ENCODE measurements at places on chromosomes 6 and 20. TPM values are rescaled to one million over a fixed set of nuclear protein-coding genes. Genes with fewer than 3 reads are reported as not detected.

TMEM74B gene
- polyA plus RNA-seq: 1.9 TPM

SLC52A3 gene
- not detected for polyA plus RNA-seq

MUC21 gene
- polyA plus RNA-seq: not detected

PI16 gene
- not detected for polyA plus RNA-seq

DHX16 gene
- 13.8 TPM for polyA plus RNA-seq

C6orf58 gene
- polyA plus RNA-seq: not detected

CBFA2T2 gene
- 6.9 TPM for polyA plus RNA-seq

UST gene
- polyA plus RNA-seq: 7.2 TPM

TBC1D32 gene
- polyA plus RNA-seq: 33.3 TPM

GABRR1 gene
- 0.85 TPM for polyA plus RNA-seq

SIGLEC1 gene
- polyA plus RNA-seq: not detected

TRIM10 gene
- polyA plus RNA-seq: not detected

PDYN gene
- not detected for polyA plus RNA-seq

LZTS3 gene
- polyA plus RNA-seq: 1.3 TPM

GTSF1L gene
- not detected for polyA plus RNA-seq

VSTM2L gene
- polyA plus RNA-seq: 23.6 TPM

GPR6 gene
- not detected for polyA plus RNA-seq

GPR63 gene
- polyA plus RNA-seq: 129 TPM

TREML2 gene
- not detected for polyA plus RNA-seq

MRAP2 gene
- 2.6 TPM for polyA plus RNA-seq

NAA20 gene
- polyA plus RNA-seq: 425 TPM

GSTA2 gene
- not detected for polyA plus RNA-seq

SLC13A3 gene
- polyA plus RNA-seq: 0.78 TPM

TMEM217 gene
- 4.2 TPM for polyA plus RNA-seq

HLA-G gene
- polyA plus RNA-seq: not detected

TRDN gene
- not detected for polyA plus RNA-seq

TUBB1 gene
- not detected for polyA plus RNA-seq

AGPAT4 gene
- polyA plus RNA-seq: 0.52 TPM

FAM184A gene
- 85.8 TPM for polyA plus RNA-seq

OOEP gene
- not detected for polyA plus RNA-seq

UNC5CL gene
- polyA plus RNA-seq: not detected

ASCC3 gene
- 12.2 TPM for polyA plus RNA-seq

COL11A2 gene
- polyA plus RNA-seq: 0.67 TPM

ANKRD60 gene
- not detected for polyA plus RNA-seq

BANF2 gene
- 21.1 TPM for polyA plus RNA-seq

CFAP61 gene
- 12.1 TPM for polyA plus RNA-seq

CTSZ gene
- not detected for polyA plus RNA-seq

NECAB3 gene
- polyA plus RNA-seq: 6.1 TPM

WFDC10B gene
- polyA plus RNA-seq: not detected

FAM217A gene
- polyA plus RNA-seq: not detected

NKAPL gene
- polyA plus RNA-seq: 6.6 TPM

PLCB1 gene
- 123 TPM for polyA plus RNA-seq

ATP6V1G2 gene
- polyA plus RNA-seq: 211 TPM

THBD gene
- not detected for polyA plus RNA-seq

DOK5 gene
- polyA plus RNA-seq: not detected

ADAM33 gene
- polyA plus RNA-seq: not detected

RNF144B gene
- 1.4 TPM for polyA plus RNA-seq

RIOK1 gene
- 14.3 TPM for polyA plus RNA-seq

DAAM2 gene
- polyA plus RNA-seq: not detected

EFCAB8 gene
- not detected for polyA plus RNA-seq

SLC2A10 gene
- not detected for polyA plus RNA-seq

ID1 gene
- polyA plus RNA-seq: 0.75 TPM

UBE2C gene
- not detected for polyA plus RNA-seq

SMIM29 gene
- polyA plus RNA-seq: 123 TPM

CFB gene
- polyA plus RNA-seq: 0.34 TPM

SLC16A10 gene
- 6.8 TPM for polyA plus RNA-seq

SIM1 gene
- polyA plus RNA-seq: not detected

PDCD2 gene
- 38.8 TPM for polyA plus RNA-seq

EEF1A2 gene
- polyA plus RNA-seq: 15.1 TPM

MAVS gene
- 0.88 TPM for polyA plus RNA-seq
